ENCODE measurements at places on chromosomes 5 and 9. TPM values are rescaled to one million over a fixed set of nuclear protein-coding genes. Genes with fewer than 3 reads are reported as not detected.

FAM153A gene
- total RNA-seq: 6.3 TPM

LCN12 gene
- total RNA-seq: 1.8 TPM

SLCO6A1 gene
- total RNA-seq: not detected

CDC25C gene
- 5.6 TPM for total RNA-seq

HAND1 gene
- total RNA-seq: not detected

UNC13B gene
- 0.41 TPM for total RNA-seq

SETX gene
- 49.6 TPM for total RNA-seq

PCDHB1 gene
- total RNA-seq: not detected

DNA sequence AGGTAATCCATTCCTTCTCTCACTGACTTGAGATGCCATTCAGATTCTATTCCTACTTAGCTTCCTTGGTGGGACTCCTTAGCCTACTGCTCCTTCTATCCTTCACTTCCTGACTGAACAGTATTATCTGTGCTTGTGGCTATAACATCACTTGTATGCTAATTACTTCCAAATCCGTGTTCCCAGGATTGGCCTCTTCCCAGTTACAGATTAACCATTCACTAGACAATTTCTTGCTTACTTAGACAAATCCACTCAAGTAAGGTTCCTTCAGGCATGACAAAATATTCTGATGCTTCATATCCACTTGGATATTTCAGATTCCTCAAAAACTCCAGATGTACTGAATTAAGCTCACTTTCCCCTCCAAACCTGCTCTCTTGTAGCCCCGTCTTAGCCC, 18.3 kb downstream of the LIFR start:
- no peak for DNase-seq

DNA sequence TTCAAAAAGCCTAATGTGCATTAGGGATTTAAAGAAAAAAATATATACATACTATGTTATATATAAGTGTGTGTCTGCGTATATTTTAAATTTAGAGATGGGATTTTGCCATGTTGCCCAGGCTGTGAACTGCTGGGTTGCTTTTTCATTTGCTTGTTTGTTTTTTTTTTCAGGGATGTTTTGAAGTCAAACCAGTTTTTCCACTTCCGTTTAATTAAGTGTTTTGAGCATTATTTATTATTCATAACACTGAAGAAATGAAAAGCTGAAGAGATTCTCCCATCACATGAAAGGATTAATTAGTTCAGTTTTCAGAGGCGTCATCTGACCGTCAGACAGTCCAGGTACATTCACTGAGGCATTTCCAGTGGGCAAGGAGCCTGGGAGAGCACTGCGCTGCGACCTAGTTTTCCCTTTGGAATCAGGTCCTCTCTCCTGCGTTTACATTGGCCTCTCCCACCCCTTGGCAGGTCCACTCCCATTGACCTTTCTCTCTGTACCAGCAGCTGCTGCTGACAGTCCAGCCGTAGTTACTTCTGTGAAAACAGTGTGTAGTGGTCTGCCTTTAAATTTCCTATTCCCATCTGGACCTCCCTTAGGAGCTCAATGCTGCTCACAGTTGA, 26.0 kb downstream of the ARRDC3 start:
- DNase-seq: no peak

- no peak for DNase-seq
Observed at GRCh38 chr5:79023348-79023747, 38.2 kb upstream of the ARSB start.

DNA sequence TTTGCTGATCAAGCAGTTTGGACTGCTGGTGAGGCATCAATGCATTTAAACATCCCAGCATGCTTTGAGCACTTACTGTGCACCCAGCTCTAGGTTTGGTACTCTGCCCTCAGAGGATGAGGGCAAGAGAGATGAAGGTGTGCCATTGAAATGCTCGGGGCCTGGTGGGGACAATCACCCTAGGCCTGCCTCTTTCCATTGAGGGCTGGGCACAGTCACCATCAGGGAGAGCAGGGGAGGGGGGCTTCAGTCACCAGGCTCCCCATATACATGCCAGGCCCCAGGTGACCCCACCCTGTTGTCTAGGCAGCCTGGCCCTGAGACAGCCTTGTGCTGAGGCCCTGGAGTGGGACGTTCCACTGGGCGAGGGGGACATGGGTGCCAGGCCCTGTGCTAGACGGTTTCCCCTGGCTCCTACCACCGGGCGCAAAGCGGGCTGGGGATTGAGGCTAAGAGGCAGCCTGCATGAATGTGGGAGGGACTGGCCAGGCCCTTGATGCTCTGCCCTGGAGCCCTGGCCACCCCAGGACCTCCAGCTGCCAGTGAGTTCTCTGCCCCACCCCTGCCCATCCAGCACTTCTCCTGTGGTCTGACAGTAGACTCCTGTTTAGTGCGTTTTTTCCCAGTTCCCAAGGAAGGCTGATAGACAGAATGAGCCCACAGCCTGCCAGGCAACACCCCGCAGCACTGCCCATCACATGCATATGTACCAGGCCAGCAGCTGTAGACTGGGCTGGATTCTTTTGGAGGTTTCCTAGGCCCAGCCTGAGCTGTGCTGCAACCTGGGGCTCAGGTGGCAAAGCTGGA, 18.9 kb downstream of the TCF7 start:
- DNase-seq: no peak

DNA sequence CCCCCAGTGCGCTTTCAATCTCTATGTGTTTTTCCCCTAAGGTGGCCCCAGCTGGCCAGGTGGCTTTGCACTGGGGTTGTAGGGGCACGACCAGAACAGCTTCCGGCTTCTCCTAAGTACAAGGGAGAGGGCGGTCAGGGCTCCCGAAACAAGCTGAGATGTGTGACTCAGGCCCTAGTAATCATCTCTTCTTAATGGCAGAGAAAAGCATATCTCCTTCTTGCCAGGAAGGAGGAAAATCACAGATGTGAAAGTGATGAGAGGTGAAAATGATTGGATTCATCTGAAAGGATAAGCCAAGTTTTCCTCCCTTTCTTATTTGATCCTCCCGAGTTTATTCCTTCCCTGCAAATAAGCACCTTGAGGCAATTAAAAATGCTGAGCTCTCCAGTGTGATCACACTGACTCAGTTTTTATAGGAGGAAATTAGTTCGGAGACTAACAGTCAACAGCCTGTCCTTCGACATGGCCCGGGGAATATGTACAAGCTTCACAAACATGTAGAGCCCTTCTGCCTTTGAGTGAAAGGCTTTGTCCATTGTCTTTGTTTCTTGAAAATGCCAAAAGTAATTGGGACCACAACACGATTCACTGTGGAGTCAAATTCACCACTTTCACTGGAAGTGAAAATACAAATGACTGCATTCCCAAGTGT, 514.8 kb downstream of the PSAT1 start:
- DNase-seq: no peak

DNA sequence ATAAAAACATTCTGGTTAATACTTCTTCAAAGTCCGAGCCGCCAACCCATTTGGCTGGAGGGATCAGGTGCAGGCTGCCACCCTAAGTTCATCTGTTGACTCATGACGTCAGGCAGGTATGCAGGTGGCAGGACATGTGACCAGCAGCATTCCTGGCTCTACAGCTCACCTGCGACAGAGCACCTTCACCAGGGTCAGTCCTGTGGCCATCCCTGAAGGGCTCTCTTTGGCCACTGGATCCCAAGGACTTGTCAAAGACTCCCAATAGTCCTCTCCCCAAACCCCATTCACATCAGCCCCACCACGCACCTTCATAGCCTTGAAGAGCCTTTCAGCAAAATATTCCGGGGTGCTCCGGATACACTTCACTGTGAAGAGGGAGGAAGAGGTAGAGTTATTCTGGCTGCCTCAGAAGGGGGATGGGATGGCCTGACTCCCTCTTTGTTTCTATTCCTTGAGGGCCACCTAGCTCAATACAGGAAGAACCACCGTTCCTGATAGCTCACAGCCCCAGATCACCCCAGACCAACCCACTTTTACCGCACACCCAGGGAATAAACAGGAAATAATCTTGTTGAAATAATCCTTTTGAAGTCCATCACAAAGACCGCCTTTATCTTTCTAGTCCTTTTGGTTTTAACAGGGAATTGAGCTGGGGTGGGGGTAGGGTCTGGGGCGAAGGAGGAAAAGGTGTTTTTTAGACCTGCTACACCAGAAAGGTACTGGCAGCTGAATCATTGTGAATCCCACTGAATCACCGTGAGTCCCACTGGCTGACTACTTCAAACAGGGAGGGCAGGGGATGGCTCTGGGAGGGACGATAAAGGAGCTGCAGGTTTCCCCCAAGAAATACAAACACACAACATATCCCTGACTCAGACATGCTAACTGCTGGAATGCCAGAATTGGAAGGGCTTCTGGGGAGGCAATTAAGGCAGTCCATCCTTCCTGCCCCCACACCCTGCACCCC, 26.4 kb downstream of the ANXA6 start:
- DNase-seq: no peak

DNA sequence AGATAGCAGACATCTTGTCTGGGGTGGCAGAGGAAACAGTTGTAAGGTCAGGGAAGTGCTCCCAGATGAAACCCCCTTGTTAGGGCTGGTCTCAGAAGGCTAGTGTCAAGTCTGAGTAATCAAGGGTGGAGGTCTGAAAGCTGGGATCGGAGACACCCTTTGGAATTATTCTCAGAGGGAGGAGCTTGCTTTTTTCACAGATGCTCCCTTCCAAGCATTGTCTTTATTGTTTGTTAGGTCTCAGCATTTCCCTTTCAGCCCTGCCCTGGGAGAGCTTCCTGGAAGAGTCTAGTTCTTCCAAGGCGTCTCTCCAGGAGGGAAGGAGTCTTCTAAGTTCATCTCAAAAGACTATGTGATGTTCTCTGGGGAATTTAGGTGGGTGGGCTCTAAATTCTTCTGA, 3.2 kb downstream of the TEK start:
- no peak for DNase-seq

DNA sequence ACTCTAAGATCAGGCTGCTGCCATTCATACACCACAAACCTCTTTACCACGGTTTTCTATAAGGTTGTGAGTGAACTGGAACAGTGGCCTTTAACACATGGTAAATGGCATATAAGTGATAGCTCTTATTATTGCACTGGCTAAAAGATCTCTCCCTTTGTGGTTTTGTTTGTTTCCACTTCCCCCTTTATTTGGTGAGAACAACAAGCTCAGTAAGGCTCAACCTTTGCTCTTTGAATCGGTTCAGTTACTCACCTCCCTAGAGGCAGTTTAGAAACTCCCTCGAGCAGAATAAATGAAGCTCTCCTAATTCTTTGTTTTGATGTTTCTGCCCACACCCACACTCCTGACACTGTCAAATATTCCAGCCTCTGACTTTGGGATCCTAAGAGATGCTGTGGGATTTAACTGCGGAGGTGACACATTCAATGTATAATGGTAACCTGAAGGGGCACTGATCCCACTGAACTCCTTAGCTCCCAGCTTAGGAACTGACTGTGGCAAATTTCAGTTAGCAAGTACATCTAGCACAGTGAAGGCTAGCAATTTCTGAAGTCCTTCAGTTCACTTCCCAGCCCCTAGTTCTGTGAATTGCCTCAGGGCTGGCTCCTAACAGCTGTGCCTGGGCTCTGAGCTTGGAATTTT, 22.5 kb upstream of the RAD23B start:
- no peak for DNase-seq

- DNase-seq: no peak
Observed at GRCh38 chr5:82365744-82366228, 87.6 kb upstream of the RPS23 start.

DNA sequence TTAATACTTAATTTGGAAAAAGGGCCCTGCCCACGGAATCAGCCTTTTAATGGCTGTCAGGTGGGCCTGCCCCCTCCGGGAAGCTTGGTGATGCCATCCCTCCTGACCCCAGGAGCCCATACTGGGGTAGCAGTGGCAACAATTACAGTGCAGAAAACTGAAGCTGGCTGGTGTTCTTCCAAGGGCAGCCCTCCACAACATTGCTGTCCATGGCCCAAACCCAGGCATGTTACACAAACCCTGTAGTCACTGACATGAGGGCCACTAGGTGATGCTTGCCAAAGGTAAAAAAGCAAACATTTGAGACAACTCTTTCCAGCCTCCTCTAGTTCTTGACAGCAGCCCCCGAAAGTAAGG, 150.1 kb upstream of the LHFPL2 start:
- no peak for DNase-seq

- DNase-seq: no peak
Observed at GRCh38 chr9:107387409-107387808, 102.2 kb downstream of the KLF4 start.

GRCh38 chr9:30039712-30040111, 2344.7 kb upstream of the ACO1 start:
- no peak for DNase-seq

DNA sequence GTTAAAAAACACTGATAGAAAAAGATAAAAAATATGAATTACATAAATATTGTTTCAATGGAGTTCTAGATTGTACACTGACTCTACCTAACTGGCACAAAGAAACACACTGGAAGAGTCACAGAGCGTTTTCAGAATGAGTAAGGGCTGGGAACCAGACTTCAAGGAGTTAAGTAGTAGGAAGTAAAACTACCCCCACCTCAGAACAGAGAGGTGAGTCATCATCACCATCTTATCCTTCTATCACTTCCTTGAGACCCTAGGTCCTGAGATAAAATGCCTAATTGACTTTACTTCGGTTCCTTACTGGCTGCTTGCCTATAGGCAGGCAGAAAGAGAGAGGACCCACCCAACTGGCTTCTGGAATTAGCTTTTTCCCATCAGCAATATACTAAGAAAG, 79.7 kb downstream of the ELAVL2 start:
- no peak for DNase-seq
